Hypothalamus (tissue), 51 donors: ENCODE measurements at places on chromosomes 6 and 20.

DNA sequence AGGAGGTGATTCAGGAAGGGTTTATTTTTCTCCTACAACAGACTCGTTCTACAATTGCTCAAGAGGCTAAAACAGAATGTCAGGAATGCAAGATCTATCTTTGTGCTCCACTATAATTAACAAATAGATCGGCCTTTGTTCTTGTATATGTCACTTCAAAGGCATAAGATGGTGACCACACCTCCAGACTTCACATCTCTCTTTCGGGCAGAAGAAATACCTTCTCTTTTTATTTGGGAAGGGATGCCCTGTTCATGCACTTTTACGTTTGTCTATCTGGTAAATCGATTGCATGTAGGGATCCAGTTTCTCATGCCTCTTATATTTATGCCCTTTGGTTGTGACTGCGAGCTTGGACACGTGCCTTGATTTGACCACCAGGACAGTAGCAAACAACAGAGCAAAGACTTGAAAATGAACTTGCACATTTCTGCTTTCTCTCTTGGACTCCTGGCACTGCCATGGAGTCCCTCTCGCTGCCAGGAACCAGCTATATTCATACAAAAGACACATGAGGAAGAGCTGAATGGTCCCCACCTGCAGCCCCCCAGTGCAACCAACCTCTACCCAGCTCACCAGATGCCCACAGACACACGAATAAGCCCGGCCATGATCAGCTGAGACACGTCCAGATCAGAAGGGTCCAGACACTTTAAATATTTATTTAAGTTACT lies 219.8 kb upstream of the STXBP5 start:
- no peak for DNase-seq

GRCh38 chr6:17022604-17023003 lies 79.2 kb upstream of the STMND1 start:
- DNase-seq, result no peak

DNA sequence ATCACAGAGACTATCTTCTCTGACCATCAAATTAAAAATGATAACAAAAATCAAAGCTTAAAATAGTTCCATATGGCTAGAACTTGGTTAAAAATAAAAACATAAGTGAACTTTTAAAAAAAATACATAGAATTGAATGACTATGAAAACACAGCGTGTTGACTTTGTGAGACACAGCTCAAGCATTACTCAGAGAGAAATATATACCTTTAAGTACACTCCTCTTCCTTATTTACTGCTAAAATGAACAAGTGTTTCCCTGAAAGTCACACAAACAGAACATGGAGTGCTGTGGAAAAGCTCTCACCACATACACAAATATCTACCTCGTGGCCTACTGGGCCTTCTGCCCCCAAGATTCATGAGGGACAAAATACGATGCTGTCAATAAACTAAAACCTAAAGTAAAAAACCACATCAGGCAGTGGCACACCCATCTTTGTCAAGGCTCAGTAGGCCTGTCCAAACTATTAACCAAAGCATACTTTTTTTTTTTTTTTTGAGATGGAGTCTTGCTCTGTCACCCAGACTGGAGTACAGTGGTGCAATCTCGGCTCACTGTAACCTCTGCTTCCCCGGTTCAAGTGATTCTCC lies 7.5 kb downstream of the FAXC start:
- DNase-seq, result no peak

DNA sequence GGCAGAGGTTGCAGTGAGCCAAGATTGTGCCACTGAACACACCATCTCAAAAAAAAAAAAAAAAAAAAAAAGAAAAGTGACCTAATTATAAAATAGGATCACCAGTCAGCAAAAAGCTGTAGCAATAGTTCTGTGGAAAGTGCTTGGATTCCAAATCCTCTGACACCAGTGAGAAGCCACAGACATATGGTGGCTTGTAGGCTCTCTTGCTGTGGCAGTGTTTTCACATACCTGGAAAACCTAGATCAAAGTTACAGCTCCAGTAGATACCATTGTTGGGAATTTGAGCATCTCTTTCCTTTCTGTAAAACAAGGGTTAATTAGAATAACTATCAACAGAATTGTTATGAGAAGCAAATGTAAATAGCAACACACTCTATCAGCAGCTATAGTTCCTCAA lies 4.1 kb downstream of the CCDC170 start:
- no peak for DNase-seq

DNA sequence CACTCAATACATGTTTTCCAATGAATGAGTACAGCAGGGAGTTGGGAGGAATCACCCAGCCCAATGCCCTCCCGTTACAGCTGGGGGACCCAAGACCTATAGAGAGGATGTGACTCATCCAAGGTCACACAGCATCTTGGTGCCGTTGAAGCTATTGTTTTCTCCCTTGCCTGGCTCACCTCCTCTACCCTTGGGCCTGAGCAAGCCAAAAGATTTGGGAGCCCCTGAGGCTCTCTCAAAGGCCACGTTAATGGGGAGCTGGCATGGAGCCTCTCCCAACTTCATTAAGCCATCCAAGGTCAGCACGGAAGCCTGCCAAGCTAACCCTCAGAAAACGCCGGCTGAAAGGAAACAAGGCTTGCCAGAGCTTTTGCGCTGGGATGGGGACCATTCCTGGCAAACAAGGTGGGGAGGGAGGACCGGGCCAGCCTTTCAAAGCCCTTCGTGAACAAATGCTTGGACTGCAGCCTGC lies 30.4 kb downstream of the KCNB1 start:
- no peak for DNase-seq

- DNase-seq, result no peak
Measured at GRCh38 chr20:50898475-50898874, 32.8 kb downstream of the ADNP start.

- DNase-seq, result no peak
Measured at GRCh38 chr6:7256785-7257184, 56.2 kb downstream of the SSR1 start.

GRCh38 chr6:12621754-12622153 lies 94.8 kb upstream of the PHACTR1 start:
- DNase-seq, result no peak

DNA sequence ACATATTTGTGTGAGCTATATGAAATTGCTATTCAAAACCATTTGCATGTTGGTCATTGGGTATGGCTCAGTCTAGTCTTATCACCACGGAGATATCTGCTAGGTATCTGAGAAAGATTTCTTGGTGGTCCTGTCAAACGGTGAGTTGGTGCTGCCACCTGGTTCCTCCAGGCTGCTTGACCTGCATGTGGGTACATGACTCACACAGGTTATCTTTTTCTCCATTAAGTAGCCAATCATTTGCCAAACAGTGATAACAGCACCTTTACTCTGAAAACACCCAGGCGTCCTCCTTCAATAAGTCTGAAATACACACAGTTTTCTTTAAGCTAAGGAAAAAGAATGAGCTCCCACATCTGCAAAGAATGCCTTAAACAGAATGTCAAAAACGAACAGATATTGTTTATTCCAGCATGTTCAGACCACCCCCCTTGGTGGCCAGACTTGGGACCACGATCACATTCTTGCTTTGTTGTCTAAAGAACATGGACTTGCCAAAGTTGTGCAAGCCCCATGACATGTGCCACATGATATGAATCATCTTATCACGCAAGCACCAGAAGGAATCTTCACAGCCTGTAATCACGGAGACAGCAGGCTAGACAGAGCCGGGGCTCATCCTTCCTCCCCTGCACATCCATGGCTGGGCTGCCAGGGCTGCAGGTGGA lies 200.7 kb upstream of the THBS2 start:
- DNase-seq, result no peak

DNA sequence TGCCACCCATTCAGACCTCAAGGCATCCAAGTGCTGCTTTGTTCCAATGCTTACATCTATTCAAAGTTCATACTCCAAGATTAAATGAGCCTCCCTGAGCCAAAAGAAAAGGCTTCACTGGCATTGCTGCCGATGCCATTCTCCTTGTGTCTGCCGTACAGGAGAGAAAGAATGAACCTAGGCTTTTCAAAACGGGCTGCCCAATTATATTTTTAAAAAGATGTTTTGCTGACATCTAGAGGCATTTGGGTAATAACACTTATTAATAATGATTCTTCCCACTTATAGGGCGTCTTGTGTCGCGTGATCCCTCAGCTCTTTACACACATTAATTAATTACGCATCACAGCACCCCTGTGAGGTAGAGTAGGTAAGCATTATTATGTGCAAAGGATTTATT lies 545.6 kb downstream of the PKHD1 start:
- no peak for DNase-seq

GRCh38 chr6:33898771-33899170 lies 95.0 kb upstream of the MLN start:
- DNase-seq, result no peak

- DNase-seq, result no peak
Measured at GRCh38 chr6:137904822-137905617, 38.0 kb downstream of the TNFAIP3 start.

DNA sequence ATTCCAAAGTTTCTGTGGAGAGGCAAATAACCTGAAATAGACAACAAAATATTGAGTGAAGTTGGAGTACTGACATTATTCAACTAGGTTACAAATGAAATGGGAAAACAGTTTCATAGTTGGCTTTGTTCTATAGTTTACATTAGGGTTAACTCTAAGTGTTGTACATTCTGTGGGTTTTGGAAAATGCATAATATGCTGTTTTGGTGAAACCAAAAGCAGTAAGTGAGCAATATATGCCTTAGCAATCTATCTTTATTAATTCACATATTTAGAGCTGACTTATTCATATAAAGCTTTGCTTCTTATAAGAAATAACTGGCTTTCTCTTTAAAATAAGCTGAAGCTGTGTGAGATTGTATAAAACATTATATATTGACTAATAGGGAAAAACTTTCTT lies 157.5 kb upstream of the AHI1 start:
- DNase-seq, result no peak
